ENCODE measurements at places on chromosomes 3 and 15.
A peak's percentile ranks its signal among the peaks of the same experiment; 100 is the strongest.

DNA sequence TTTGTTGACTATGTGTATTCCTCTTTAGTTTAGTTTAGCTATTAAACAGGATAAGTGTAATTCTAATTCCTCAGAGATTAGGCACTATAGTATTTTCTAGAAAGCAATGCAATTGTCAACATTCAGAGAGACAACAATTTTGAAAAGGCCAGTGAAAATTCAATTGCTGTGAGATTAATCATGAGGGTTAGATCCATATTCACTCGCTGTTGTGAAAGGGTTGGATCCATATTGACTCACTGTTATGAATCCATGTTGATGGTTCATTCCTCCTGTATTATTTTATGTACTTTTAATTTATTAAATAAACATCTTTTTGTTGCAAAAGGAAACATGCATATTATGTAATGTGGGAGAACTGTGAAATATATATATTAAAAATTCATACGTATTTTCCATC lies 641 bp downstream of the TRAT1 start:
- no peak for DNase-seq

DNA sequence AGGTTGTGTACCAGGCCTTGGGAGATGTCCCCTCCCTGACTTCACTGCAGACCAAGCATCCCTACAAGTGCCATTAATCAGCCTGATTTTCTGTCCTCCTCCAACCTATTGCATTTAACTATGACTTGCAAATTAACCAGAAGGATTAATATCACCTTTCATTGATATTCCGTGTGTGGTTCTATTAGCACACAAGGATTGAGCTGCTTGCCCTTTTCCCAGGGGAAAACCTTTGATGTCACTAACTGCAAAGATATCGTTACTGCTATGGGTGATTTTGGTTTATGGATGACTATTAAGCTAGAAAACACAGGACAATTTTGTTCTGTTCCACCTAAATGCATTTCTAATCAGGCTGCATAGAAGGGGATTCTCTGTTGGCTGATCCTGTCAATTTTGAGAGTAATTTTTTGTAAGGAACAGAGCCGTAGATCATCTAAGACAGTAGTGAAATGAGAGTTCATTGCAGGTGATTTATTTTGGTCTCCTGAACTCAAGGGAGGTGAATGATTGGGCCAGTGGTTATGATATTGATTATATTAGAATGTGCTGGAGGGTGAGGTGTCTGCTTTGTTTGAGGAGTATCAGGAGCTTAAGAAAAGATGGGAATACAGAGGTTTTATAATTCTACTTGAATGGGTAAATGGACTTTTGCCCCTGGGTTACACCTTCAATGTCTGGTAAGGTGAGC lies 177.5 kb upstream of the SNTN start:
- no peak for DNase-seq

GRCh38 chr15:51776952-51777569 lies 25.7 kb downstream of the TMOD2 start:
- DNase-seq, result peak; percentile 29

- no peak for DNase-seq
These were observed 121.6 kb downstream of the OPA1 start for GRCh38 chr3:193714523-193715137.

- peak; percentile 76 for DNase-seq
These were observed at the start of gene MTMR10 for GRCh38 chr15:30991255-30992235. Gene MTMR10, minus strand, starts transcription at chr15:30991628. Its CDS starts 122 bp downstream, at chr15:30991506.

- no peak for DNase-seq
These were observed 669.5 kb downstream of the SQOR start for GRCh38 chr15:46304321-46304720.

- no peak for DNase-seq
These were observed 2.0 kb downstream of the ACAN start for GRCh38 chr15:88805031-88805780.

- DNase-seq, result no peak
These were observed 290.5 kb downstream of the KBTBD8 start for GRCh38 chr3:67288466-67289106.

GRCh38 chr3:132279030-132279429 lies 38.2 kb upstream of the ACP3 start:
- no peak for DNase-seq

DNA sequence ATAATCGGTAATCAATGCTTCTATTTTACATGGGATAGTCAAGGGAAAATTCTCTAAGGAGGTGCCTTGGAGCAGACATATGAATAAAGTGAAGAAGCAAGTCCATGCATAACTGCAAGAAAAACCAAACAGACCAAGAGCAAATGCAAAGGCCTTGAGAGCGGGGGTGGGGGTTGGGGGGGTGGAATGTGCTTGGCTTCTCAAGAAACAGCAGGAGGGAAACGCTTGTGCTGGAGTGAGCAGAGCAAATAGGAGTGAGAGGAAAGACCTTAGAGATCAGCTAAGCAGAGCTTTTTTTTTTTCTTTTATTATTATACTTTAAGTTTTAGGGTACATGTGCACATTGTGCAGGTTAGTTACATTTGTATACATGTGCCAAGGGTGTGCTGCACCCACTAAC lies 260.8 kb downstream of the ARPP21 start:
- no peak for DNase-seq

DNA sequence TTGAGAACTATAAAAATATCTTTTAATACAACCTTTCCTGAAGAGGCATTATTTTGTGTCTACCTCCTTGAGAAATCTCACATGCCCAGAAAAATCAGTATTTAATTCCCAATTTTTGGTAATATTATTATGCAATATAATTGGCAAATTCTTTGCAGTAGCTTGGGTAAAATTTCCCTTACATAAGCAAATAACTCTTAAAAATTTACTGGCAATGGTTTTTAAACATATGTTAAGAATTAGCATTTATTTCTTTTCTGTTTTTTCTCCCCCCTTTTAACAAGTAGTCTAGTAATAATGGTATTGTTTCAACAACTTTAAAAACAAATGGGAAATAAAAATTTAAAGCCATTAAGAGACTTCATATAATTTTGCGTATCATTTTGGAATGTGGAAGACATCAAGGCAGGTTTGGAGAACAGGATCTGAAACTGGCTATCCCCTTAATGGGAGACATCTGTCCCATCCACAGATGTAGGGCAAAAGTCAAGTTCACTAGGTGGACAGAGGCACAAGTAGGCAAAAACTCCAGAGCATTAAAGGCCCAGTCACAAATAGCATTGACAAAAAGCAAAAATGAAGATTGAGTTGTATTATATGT lies 89.6 kb upstream of the AADACL2 start:
- DNase-seq, result no peak

- no peak for DNase-seq
These were observed 35.5 kb upstream of the CACNA2D3 start for GRCh38 chr3:54086652-54087405.

GRCh38 chr3:193865339-193865738 lies 270.6 kb upstream of the HES1 start:
- DNase-seq, result no peak

GRCh38 chr3:150830094-150830681 lies 67.2 kb upstream of the SIAH2 start:
- DNase-seq, result no peak

- no peak for DNase-seq
These were observed 353.6 kb downstream of the CLSTN2 start for GRCh38 chr3:140288595-140288994.

DNA sequence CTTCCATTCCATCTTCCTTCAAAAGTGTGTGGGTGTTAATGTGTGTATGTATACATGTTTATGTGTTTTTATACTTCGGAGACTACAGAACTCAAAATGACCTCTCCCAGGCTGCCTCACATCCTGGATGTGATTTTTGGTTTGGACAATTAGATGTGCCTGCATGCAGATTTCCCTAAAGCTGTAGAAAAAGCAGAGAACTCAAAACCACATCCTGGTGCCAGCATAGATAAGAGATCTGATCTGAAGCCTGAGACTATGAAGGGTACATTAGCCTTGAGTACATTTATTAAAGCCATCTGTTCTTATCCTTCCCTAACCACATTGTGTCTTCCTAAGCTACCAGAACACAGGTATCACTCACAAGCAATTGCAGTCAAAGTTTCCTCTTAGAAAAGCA lies 319.4 kb upstream of the RASGRP1 start:
- no peak for DNase-seq

DNA sequence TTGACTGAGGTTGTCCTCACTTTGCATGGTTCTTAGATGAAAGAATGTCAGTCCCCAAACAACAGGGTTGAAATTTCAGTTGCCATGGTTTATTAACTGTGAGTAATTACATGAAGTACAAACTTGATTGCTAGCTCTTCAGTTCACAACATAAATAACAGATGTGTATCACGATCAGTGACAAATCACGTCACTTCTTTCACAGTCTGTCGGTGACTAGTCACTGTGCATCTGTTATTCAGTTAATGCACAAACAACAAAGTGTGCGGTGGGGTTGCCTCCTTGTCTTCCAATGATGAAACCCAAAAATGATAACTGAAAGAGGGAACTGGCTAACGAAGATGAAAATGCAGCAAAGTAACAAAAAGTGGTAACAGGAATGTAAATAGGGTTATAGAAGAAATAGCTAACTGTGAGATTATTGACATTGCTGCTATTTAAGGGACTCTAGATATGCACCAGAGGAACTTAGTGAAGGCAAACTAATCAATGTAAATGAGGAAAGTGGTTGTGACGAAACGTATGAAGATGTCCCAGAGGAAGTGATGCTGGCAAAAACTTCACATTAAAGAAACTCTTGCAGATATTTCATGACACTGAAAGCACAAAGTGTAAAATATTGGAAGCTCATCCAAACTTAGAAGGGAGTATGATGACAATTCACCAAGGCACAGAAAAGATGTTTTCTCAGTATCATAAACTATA lies 159.3 kb downstream of the WDR76 start:
- DNase-seq, result no peak

DNA sequence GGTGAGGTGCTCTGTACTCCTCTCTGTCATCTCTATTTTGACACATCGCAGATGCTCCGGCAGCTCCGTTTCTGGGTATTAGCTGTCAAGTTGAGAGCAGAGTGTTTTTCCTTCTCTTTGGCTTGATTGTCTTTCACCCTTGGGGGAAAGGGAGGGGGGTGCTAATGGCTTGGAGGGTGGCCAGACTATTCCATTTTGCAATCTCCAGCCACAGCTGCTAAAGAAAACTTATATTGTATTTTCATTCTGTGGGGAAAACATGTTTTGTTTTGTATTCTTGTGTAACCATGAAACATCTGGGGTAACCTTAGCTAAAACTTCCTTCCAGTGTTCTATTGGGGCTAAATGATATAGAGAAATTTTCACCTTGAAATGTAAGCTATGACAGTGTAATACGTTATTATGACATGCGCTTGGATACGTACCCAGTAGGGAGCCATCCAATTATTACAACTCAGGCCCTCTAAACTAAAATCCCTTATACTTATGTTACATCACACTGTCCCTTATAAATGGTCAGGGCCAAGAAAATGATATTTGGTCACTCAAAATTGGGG lies 14.0 kb upstream of the LARP6 start:
- DNase-seq, result no peak

GRCh38 chr3:95781598-95781997 lies 1032.8 kb upstream of the EPHA6 start:
- DNase-seq, result no peak

- DNase-seq, result no peak
These were observed 2.8 kb downstream of the ACTL6A start for GRCh38 chr3:179565496-179565895.

DNA sequence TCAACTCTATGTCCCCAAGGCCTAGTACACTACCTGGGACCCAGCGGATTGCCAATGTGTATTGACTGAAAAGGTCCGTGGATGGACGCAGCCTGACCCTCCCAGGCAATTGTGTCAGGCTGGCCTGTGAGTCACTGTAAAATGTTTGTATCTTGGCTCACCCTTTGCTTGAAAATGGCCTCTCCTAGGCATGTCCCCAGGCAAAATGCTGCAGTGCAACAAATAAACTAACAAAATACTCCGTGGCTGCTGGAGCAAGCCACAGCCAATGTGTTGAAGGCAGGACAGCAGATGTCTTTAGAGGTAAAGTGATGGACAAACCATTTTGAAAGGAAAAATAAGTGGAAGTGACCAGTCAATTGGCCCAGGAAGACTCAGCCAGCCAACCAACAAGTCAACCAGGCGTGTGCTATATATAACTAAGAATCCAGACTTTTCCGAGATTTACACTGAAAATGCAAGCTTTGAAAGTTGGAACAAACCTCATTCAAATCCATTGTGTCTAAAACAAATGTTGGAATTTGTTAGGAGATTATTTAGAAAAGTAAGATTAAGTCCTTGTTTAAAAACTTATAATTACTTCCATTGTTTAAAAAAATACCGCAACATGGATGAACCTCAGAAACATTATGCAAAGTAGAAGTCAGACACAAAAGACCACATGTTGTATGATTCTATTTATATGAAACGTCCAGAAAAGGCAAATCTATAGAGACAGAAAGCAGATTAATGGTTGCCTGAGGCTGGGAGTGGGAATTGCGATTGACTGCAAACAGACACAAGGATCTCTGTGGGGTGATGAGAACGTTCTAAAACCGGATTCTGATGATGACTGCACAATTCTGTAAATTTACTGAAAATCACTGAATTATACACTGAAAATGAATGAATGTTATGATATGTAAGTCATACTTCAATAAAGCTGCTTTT lies 191.2 kb downstream of the TLE3 start:
- DNase-seq, result no peak

- DNase-seq, result no peak
These were observed 680.8 kb downstream of the GBE1 start for GRCh38 chr3:81080608-81081007.

GRCh38 chr15:37758412-37758811 lies 176.0 kb upstream of the TMCO5A start:
- no peak for DNase-seq

Measured in mesothelial cell of epicardium (in vitro differentiated cells).